ENCODE measurements at places on chromosomes 6 and 20.
A peak's percentile ranks its signal among the peaks of the same experiment; 100 is the strongest.

DNA sequence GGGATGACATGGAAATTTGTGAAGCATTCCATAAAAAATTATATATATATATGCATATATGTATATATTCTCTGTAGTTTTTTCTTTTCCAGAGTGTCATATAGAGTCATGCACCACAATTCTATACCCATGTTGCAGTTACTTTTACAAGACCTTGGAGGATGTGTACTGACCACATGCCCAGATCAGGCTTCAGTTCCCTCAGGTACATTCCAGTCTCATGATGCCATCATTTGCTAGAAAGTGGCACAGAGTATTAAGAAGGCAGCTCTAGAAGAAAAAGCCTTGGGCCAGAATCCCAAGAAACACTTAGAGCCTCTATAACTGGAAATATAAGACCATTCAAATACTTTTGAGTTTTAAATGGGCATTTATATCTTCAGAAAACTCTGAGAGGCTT, 685.5 kb upstream of the FLRT3 start:
- DNase-seq = no peak

GRCh38 chr6:155039618-155040017, 44.5 kb downstream of the TIAM2 start:
- DNase-seq = peak; percentile 18

DNA sequence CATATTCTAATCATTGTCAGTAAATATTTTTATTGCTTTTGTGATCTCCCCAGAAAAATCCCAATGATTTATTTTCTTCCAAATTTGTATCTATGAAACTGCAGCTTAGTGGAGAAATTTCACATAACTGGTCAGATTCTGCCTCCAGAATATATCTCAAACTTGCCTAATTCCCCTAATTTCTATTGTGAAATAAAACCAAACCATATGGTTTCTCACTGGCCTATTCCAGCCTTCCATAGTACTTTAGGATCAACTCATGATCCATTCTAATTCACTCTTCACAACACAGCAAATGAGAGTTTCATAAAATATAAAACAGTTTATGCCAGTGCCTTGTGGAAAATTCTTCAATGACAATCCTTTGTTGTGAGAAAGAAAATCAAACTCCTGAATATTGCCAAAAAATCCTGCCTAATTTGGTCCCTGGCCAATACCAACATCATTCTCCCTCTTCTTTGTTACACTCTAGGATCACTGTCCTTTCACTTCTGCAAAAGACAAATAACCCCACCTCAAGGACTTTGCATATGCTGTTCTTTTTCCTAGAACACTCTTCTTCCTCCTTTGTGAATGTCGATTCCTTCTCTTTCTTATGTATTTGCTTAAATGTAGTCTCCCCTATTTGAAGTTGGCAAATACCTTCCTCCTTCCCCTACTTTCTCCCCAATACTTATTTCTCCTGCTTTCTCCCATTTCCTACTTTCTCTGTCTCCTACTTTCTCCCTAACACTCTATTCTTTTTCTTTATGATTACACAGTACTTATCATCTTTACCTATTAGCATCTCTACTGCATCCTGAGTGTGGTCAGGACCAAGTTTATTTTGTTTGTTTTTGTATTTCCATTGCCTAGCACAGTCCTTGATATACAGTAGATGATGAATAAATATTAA, 587.5 kb downstream of the RFPL4B start:
- DNase-seq = no peak

GRCh38 chr20:1993986-1994385, at the start of gene PDYN:
PDYN (minus strand) TSS chr20:1994058; CDS start chr20:1983084, 10,974 bp downstream.
- DNase-seq = peak; percentile 37

- DNase-seq = no peak
Measured at GRCh38 chr6:151317103-151317994, 74.0 kb downstream of the ZBTB2 start.

DNA sequence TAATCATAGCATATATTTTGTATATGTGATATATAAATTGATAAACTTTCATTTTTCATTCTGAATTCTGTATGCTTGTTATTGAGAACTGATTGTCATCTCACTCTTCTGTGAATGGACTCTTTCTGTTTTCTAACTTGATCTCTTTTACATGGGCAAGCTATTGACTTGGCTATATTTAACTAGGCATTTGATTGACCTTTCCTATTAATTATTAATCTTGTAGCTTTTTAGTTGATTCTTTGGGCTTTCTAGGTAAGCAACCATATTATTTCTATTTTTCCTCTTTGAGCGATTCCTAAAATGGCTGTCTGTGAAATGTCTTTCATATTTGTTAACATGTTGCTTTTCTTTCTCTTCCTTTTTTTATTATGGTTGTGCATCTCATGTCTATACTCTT, 347.1 kb downstream of the CDKAL1 start:
- DNase-seq = no peak

GRCh38 chr6:73879501-73880293, 183.7 kb downstream of the CD109 start:
- no peak for DNase-seq

GRCh38 chr20:32452776-32453466, 94.8 kb downstream of the ASXL1 start:
- DNase-seq = no peak

- DNase-seq = no peak
Measured at GRCh38 chr6:157711060-157711459, 112.0 kb upstream of the SNX9 start.

DNA sequence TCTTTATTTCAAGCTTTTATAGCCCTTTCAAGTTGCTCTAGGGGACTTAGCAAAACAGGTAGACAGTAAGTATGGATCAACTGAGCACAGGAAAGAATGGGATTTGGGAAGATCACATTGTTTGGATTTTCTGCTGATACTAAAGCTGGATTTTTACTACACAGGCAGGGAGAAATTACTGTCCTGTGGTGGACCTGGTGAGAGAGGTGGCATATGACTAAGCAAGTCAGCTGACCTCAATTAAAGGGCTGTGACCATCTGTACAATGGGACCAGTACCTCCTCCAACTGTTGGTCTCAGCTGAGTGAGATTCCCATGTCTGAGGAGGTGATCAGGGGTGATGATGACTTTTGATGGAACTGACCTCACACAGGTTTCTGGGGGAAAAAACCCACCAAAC, 28.0 kb downstream of the RREB1 start:
- DNase-seq = no peak

DNA sequence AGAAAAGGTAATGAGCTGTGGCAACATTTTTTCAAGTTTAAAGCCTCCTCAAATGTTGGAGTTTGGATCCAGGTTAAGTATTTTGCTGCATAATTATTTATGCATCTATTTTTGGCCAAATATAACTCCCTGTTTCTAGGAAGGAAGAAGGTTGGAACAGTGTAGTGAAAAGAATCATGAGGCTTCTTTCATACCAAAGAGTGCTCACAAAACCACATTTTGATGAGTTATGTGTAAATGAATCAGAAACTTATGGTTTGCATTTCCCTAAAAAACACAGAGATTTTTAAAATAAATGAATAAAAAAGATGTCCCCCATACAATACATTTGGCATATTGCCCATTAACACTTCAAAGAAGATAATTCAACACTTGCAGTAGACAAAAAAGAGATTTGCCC, 246.9 kb upstream of the PRDM1 start:
- no peak for DNase-seq

GRCh38 chr6:68328156-68328555, 306.9 kb upstream of the ADGRB3 start:
- DNase-seq = no peak

GRCh38 chr20:49561806-49562205, 6.1 kb downstream of the PTGIS start:
- no peak for DNase-seq

- DNase-seq = no peak
Measured at GRCh38 chr20:45350217-45350616, 2.0 kb upstream of the SDC4 start.

DNA sequence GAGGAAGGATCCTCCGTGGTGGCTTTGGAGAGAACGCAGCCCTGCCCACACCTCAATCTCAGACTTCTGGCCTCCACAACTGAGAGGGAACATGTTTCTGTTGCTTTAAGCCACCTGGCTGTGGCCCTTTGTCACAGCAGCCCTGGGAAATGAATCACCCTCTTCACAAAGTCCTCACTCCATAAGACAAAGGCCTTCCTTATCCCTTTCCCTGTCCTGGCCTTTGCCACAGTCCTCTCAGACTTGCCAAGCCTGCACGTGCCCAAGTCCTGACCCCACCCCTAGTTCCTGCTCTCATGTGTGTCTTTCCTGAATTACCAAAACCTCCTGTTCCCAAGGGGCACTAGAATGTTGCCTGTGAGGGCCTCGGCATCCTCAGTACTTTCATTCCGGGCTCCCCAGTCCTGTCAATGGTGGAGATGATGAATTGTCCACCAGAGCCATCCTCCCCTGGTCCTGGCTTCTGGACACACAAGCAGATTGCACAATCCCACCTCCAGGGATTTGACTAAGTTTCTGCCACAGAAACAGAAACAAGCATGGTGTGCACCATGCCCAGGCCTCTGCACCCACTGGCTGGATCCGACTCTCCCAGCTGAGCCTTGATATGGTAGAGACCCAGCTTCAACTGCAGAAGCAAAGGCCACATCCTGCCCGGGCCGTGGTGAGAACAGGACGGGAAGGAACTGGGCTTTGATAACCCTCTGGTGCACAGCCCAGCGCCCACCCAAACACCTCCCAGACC, 232.6 kb upstream of the PDE10A start:
- DNase-seq = peak; percentile 83

GRCh38 chr6:134170844-134171243, 118.4 kb upstream of the SLC2A12 start:
- peak; percentile 70 for DNase-seq

- DNase-seq = no peak
Measured at GRCh38 chr6:6057442-6058053, 50.8 kb upstream of the NRN1 start.

DNA sequence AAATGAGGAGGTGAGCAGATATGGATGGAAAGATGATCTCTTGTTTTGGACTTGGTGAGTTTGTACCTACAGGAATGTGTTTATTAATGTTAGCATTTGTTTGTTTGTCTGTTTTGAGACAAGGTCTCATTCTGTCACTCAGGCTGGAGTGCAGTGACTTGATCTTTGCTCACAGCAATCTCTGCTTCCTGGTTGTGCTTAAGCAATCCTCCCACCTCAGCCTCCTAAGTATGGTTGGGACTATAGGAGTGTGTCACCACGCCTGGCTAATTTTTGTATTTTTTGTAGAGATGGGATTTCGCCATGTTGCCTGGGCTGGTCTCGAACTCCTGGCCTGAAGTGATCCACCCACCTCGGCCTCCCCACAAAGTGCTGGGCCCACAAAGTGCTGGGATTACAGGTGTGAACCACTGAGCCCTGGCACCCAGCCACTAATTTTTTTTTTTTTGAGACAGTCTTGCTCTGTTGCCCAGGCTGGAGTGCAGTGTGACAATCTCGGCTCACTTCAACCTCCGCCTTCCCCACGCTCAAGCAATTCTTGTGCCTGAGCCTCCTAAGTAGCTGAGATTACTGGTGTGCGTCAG, 7.1 kb downstream of the CASP8AP2 start:
- DNase-seq = no peak

- no peak for DNase-seq
Measured at GRCh38 chr20:15840636-15841301, 732.5 kb downstream of the KIF16B start.

- DNase-seq = no peak
Measured at GRCh38 chr20:52924411-52925271, 47.5 kb upstream of the TSHZ2 start.

Data from vagina (tissue), 2 donors.